ENCODE measurements at places on chromosomes 5 and 9. TPM values are rescaled to one million over a fixed set of nuclear protein-coding genes. Genes with fewer than 3 reads are reported as not detected.

The UCK1 gene
- total RNA-seq = 20.6 TPM

The MSX2 gene
- not detected for total RNA-seq

The FBN2 gene
- 0.10 TPM for total RNA-seq

The TRIM36 gene
- not detected for total RNA-seq

The KIAA0825 gene
- 1.3 TPM for total RNA-seq

The ESM1 gene
- not detected for total RNA-seq

The MARVELD2 gene
- 6.2 TPM for total RNA-seq

The FOXD4L6 gene
- not detected for total RNA-seq

The IL4 gene
- total RNA-seq = not detected

The STRBP gene
- 80.8 TPM for total RNA-seq

The AMBP gene
- 2.3 TPM for total RNA-seq

The KIF20A gene
- 42.0 TPM for total RNA-seq

The KCNN2 gene
- 0.80 TPM for total RNA-seq

The SURF2 gene
- total RNA-seq = 19.4 TPM

The CA9 gene
- total RNA-seq = 4.0 TPM

The TEX48 gene
- total RNA-seq = not detected

The SNCB gene
- total RNA-seq = not detected

The BTNL3 gene
- total RNA-seq = not detected

The SLC22A4 gene
- total RNA-seq = 0.13 TPM

The HSPB3 gene
- not detected for total RNA-seq

The PCDHB4 gene
- total RNA-seq = not detected

The PCDHGC4 gene
- total RNA-seq = 1.1 TPM

The DMRTA1 gene
- not detected for total RNA-seq

The SLCO6A1 gene
- total RNA-seq = not detected

The JAK2 gene
- 15.4 TPM for total RNA-seq

The MLANA gene
- total RNA-seq = not detected

The CDX1 gene
- not detected for total RNA-seq

The ORM2 gene
- total RNA-seq = 0.64 TPM

The IFNA13 gene
- total RNA-seq = not detected

The ACTBL2 gene
- not detected for total RNA-seq

The UBLCP1 gene
- 22.2 TPM for total RNA-seq

The TBC1D2 gene
- 1.2 TPM for total RNA-seq

The IL5 gene
- not detected for total RNA-seq

The STK32A gene
- not detected for total RNA-seq

The FOXI1 gene
- not detected for total RNA-seq

The NOXA1 gene
- not detected for total RNA-seq

The CXCL14 gene
- total RNA-seq = not detected

The ITGA1 gene
- 0.26 TPM for total RNA-seq

The STPG3 gene
- not detected for total RNA-seq

The ANKRD31 gene
- total RNA-seq = not detected

The OMD gene
- total RNA-seq = not detected

The CCDC192 gene
- not detected for total RNA-seq

The TNC gene
- 0.46 TPM for total RNA-seq

The EIF4E1B gene
- total RNA-seq = not detected

The FOXD4L3 gene
- total RNA-seq = 0.11 TPM

The GRXCR2 gene
- not detected for total RNA-seq

The GLDC gene
- total RNA-seq = 117 TPM

The SPATA31E1 gene
- total RNA-seq = not detected

The PALM2AKAP2 gene
- not detected for total RNA-seq

The ERCC8 gene
- 11.9 TPM for total RNA-seq

The LCP2 gene
- total RNA-seq = 40.0 TPM

The MYMK gene
- total RNA-seq = not detected

The MCCC2 gene
- total RNA-seq = 85.6 TPM

The VLDLR gene
- 0.92 TPM for total RNA-seq

The AGTPBP1 gene
- 27.9 TPM for total RNA-seq

The WDR41 gene
- 74.0 TPM for total RNA-seq

The PCDHB10 gene
- not detected for total RNA-seq

Data from GM12878 (cell line).